ENCODE measurements at places on chromosomes 1 and 21.

DNA sequence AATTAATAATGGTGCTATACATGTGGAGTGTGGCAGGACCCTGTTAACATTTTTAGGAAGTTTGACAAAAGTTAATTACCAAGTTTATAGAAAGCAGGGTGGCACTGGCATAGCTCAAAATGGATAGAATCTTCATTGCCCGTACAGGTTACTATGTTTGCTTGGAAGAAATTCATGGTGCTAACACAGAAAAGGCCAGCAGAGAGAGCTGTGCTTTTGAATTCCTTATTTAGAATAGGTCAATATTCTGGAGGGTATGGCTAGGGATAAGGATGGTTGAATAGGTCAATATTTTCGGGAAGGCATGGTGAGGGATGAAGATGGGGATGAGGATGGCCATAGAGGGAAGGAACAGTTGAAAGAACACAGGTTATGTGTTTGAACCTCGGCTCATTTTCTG lies 345.1 kb downstream of the LMO4 start:
- no peak for DNase-seq

DNA sequence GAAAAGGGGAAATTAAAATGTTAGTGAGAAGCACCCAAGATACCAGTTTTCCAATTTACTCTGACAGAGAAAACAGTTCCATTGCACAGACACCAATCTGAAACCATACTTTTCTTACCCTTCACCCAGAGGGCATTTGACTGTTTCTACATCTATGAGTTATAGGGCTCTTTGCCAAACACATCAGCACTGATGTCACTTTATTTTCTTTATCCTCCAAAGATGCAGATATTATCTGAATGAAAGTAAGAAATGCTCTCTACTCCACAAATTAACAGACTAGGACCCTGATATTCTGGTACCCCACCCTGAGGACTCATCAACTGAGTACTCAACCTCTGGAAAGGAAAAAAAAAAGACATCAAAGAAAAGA lies 24.2 kb upstream of the PEX19 start:
- no peak for DNase-seq

GRCh38 chr1:54391450-54392209 lies 14.6 kb downstream of the SSBP3 start:
- DNase-seq = no peak

GRCh38 chr1:180031664-180032063 lies 77.1 kb downstream of the CEP350 start:
- DNase-seq = no peak

- no peak for DNase-seq
Measured at GRCh38 chr1:15225461-15225860, 21.6 kb upstream of the FHAD1 start.

- DNase-seq = no peak
Measured at GRCh38 chr1:111716333-111716732, 22.9 kb downstream of the INKA2 start.

GRCh38 chr1:112788561-112788960 lies 73.4 kb upstream of the PPM1J start:
- DNase-seq = no peak

GRCh38 chr1:15391366-15391765 lies 18.3 kb upstream of the EFHD2 start:
- no peak for DNase-seq

- DNase-seq = no peak
Measured at GRCh38 chr1:201578008-201578888, 39.3 kb downstream of the NAV1 start.

GRCh38 chr1:81220614-81221071 lies 580.1 kb upstream of the ADGRL2 start:
- DNase-seq = no peak

DNA sequence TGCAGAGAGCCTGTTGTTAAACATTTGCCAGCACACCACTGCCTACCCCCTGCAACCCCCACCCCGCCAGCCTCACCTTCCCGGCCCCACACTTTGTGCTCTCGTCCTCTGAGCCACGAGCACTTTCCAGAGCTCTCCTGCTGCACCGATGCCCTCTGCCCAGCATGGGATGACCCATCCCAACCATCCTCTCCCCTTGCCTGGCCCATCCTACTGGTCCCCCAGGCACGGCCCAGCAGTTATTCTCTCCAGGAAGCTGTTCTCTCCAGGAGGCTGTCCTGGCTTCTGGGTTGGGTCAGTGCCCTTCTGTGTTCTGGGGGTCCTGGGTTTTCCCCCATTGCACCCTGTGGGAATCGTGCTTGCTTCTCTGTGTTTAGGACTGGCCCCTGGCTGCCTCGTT lies 60.1 kb upstream of the ABCG1 start:
- no peak for DNase-seq

GRCh38 chr1:187047298-187047697 lies 218.5 kb downstream of the PLA2G4A start:
- no peak for DNase-seq

DNA sequence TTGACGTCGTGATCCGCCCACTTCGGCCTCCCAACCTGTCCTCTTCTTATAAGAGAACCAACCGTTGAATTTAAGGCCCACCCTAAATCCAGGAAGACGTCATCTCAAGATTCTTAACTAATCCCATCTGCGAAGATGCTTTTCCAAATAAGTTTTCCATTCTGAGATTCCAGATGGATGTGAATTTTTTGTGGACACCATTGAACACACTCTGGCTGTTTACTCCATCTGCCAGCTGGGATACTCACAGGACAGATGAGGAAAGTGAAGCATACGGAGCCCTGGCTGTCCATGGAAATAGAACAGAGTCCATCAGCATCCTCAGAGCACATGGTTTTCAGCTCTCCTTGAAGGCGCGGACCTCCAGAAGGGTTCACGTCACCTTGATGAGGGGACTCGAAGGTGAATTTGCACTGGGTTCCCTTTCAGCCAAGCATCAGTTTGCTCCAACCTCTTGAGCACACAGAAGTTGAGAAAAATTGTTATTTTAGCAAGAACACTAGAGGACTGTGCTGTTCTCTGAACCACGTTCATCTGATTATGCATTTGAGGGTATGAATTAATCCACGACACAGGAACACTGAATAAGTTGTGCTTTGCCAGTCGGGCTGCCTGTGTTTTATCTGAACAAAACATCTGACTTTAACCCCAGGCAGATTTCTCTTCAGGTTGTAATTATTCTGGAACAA lies 68.6 kb downstream of the KAZN start:
- DNase-seq = no peak

- no peak for DNase-seq
Measured at GRCh38 chr1:104387716-104388508, 638.2 kb downstream of the AMY1C start.

DNA sequence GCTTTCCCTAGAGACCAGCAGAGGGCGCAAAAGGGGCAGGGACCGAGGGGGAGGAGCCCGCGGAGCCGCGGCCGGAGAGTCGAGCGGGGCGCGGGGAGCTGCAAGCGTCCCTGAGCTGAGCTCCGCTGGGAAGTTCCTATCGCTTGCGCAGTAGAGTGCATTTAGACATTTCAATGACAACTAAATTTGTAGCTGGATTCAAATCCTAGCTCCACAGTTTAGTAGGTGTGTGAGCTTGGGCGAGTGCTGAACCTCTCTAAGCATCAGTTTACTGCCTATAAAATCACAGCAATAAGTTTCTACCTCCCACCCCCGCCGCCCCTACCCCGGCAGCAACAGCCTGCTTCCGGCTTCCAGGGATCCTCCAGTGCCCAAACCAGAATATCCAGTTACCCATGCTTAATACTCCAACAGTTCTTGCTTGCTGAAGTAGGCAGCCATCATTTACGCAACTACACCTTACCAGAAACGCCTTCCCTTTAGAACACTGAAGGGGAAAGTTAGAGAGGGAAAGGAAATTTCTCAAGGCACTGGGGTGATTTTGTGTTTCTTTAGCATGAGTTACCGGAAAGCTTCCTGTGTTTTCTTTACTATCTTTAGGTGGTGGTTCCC lies 9.1 kb downstream of the TLR5 start:
- peak; percentile 67 for DNase-seq

- no peak for DNase-seq
Measured at GRCh38 chr1:9004031-9004699, 22.1 kb downstream of the SLC2A7 start.

All from activated naive CD4-positive, alpha-beta T cell (primary cell).